ENCODE measurements at places on chromosomes 4 and X.
A peak's percentile ranks its signal among the peaks of the same experiment; 100 is the strongest.

GRCh38 chrX:53288189-53288588 is 6.8 kb upstream of the IQSEC2 start:
- DNase-seq: no peak

- DNase-seq: no peak
Observed at GRCh38 chr4:68257719-68258118, 12.2 kb upstream of the TMPRSS11B start.

- DNase-seq: no peak
Observed at GRCh38 chr4:117010671-117011070, 74.7 kb downstream of the TRAM1L1 start.

DNA sequence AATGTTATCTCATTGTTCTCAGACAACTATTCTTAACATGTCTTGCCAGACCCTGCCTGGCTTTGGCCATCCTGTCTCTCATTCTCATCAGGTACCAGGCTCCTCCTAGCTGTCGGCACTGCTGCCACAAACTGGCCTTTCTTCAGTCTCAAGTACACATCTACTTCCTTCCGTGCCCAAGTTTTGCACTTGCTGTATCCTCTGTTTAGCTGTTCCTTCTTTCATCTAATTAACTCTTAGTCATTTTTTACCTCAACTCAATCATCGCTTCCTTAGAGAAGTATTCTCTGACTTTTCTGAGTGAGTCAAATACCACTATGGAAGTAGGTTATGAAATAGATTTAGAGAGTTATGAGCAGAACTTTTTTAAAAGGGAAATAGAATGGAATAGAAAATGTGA is 19.7 kb downstream of the CXCL3 start:
- no peak for DNase-seq

- no peak for DNase-seq
Observed at GRCh38 chrX:72621163-72621562, 48.5 kb upstream of the HDAC8 start.

DNA sequence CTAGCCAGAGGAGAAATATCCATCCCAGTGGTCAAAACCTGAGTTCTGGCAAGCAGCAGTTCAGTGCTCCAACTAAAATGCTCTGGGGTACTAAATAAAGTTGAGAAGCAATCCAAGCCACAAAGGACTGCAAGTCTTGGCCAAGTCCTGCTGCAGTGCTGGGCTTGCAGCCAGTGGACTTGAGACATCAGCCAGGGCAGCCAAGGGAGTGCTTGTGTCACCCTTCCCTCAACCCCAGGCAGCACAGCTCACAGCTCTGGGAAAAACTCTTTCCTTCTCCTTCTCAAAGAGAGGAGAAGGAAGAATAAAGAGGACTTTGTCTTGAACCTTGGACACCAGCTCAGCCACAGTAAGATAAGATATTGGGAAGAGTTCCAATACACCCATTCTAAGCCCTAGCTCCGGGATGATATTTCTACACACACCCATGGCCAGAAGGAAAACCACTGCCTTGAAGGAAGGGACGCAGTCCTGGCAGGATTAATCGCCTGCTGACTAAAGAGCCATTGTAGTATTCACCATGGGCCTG is 99.8 kb downstream of the PTCHD1 start:
- peak; percentile 10 for DNase-seq

DNA sequence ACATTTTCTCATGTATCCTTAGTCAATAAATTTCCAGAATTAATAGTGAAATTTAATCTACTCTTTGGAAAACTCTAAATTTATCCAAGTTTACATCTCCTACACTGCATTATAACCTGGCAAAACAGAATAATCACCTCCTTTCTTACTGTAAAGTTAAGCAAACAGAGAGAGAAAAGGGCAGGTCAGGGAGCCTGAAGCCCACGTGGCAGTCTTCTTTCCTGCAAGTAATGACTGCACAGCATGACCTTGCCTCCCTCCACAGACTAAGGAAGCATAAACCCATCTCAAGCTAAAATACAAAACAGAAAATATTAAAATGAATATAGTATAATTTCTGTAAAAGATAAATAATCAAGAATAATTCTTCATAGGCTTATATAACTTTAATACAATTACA is 1153.0 kb downstream of the C4orf33 start:
- no peak for DNase-seq

DNA sequence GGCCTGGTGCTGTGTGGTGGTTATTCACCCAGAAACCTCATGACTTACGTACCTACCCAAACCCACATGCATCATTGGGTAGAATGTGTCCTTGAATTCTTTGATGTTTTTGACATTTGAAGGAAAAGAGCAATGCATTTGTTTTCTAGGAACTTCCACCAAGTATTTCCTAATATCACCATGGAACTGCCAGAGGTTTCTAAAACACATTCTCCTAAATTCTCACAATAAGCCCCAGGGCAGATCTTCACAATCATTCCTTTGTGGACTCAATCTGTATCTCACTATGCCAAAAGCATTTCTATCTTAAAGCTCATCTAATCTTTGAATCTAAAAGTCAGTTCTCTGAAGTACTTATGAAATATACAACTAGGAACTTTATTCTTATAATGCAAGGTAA is 8.3 kb upstream of the ODAM start:
- DNase-seq: no peak

DNA sequence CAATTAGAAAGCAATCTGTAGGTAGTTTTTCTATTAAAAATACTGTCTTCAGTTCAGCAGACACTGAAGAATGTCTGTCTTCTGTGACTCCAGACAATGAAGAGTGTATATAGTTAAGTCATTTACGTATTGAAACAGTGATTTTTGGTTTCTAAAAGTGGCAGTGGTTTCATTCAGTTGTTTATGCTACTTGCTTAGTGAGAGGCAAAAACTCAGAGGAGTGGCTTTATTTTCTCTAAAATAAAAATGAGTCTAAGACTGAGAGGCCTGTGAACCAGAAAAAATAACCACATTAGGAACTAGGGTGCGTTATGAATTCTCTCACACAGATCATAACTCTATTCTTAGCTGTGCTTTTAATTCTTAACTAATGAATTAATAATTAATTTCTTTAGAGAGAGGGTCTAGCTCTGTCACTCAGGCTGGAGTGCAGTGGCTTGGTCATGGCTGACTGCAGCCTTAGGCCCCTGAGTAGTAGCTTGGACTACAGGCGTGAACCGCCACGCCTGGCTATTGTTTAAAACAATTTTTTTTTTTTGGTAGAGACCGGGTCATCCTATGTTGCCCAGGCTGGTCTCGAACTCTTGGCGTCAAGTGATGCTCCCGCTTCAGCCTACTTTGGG is 31.4 kb downstream of the FREM3 start:
- no peak for DNase-seq

DNA sequence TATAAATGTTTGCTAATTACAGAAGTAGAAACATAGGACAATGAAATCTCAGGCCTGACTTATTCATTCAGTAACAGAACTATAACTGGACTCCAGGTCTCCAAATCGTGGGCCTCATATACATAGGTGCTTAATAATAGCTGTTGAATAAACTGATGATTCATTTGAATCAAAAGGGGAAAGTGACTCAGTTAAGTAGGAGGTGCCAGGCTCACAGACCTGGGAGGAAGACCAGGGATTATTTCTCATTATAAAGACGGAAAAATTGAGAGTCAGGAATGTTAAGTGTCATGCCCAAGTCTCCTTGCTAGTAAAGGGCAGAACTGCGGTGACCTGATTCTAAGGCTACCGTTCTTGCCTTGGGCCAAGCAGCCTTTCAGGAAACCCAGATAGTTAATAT is 131.5 kb downstream of the HS3ST1 start:
- no peak for DNase-seq

- no peak for DNase-seq
Observed at GRCh38 chr4:87838890-87839591, 6.3 kb downstream of the MEPE start.

- no peak for DNase-seq
Observed at GRCh38 chr4:48194971-48195370, 60.9 kb upstream of the TXK start.

- no peak for DNase-seq
Observed at GRCh38 chrX:105502336-105502735, 281.8 kb upstream of the TEX13A start.

- no peak for DNase-seq
Observed at GRCh38 chrX:108464604-108465003, 25.0 kb downstream of the COL4A5 start.

GRCh38 chr4:80492761-80493160 is 157.2 kb downstream of the CFAP299 start:
- no peak for DNase-seq

- no peak for DNase-seq
Observed at GRCh38 chrX:133435544-133436124, 20.3 kb upstream of the GPC4 start.

DNA sequence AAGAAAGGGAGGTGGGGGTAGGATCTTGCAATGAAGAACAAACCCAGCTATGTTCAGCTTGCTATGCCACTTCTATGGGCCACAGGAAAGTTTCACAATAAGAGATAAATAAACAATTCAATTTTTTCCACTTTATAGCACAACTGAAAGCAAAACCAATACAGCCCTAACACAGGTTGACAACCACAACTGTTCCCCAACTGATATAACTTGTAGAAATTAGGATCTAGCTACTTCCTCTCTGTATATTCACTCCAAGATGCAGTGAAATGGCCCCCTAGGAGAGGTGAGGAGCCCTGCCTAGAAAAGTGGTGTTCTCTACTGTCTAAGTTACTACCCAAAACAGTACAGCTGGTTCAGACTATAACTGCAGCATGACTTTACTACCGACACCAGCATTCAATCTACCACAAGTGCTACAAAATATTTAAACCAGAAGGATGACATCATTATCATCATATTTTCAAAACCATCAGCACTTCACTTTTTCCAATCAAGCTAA is 77.0 kb downstream of the FBXW7 start:
- no peak for DNase-seq

GRCh38 chr4:112651641-112652040 is 14.7 kb downstream of the LARP7 start:
- no peak for DNase-seq

GRCh38 chr4:8144359-8144758 is 14.3 kb downstream of the ABLIM2 start:
- DNase-seq: no peak

DNA sequence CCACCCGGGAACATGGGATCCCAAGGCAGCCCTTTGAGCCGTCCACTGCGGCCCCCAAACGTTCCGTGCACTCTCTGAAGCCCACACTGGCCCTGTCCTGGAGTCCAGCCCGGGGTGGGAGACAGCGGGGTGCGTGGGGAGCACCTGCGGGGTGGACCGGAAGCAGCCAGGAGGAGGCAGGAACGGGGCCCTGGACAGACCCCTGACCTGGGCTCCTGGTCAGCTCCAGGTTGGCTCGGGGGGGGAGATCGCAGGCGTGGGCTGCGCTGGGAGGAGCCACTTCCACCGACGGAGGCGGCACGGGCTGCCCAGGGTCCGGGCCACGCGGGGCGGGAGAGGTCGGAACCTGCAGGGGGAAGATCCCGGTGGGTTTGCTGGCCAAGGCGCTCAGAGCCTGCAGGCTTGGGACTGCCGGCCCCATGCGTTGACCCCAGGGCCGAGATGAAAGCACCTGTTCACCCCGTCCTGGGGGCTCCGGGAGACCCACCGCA is 5.7 kb upstream of the PLCXD1 start:
- DNase-seq: no peak

DNA sequence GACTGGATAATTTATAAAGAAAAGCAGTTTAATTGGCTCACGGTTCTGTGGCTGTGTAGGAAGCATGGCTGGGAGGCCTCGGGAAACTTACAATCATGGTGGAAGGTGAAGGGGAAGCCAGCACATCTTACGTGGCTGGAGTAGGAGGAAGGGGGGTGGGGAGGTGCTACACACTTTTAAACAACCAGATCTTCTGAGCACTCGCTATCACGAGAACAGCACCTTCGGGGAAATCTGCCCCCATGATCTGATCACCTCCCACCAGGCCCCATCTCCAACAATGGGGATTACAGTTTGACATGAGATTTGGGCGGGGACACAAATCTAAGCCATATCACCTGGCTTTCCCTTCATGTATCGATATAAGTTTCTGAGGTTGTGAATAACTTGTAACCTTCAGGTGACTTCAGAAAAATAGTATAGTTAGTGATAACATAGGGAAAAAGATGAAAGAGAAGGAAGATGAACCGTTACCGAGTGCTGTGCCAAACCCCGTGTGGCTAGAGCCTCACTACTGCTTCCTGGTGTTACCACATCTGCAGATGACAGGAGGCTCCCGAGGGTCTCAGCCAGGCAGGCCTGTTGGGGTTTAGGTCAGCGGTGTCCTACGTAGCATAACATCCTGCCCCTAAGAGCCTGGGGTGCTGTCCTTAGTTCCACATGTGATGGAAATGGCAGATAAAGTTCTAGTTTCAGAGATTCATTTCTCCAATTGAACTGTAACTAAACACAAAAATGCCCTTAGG is 103.5 kb downstream of the TNIP2 start:
- no peak for DNase-seq

DNA sequence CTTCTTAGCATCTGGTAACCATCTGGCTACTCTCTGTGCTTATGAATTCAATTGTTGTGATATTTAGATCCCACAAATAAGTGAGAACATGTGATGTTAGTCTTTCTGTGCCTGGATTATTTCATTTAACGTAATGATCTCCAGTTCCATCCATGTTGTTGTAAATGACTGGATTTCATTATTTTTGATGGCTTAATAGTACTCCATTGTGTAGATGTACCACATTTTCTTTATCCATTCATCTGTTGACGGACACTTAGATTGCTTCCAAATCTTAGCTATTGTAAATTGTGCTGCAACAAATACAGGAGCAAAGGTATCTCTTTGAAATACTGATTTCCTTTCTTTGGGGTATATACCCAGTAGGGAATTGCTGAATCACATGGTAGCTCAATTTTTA is 30.0 kb upstream of the TMEM47 start:
- no peak for DNase-seq

DNA sequence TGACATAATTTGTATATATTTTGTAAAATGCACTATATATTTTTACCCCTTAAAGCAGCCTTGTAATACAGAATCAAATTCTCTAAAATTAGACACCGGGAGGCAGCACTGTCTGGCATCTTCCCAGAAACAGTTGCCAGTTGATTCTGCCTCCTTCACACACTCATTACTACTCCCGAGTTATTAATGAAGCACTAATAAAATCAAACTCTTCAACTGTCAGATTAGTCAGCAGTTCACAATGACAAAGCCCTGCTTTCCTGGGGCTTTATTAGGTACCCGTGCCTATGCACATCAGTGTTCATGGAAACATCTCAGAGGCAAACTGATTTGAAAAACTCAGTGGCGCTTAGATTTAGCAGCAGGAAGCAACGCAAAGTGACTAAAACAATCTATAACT is 103.5 kb upstream of the VEGFC start:
- no peak for DNase-seq

- no peak for DNase-seq
Observed at GRCh38 chrX:12994321-12994720, 19.4 kb downstream of the TMSB4X start.

All from GM04504 (cell line).